SW480 (cell line): ENCODE measurements at places on chromosomes 5 and 9.

GRCh38 chr5:8953016-8953415 is 592.9 kb downstream of the SEMA5A start:
- DNase-seq: no peak

- DNase-seq: no peak
Observed at GRCh38 chr5:82164977-82165713, 113.0 kb downstream of the RPS23 start.

- no peak for DNase-seq
Observed at GRCh38 chr9:18726546-18726945, 252.6 kb downstream of the ADAMTSL1 start.

DNA sequence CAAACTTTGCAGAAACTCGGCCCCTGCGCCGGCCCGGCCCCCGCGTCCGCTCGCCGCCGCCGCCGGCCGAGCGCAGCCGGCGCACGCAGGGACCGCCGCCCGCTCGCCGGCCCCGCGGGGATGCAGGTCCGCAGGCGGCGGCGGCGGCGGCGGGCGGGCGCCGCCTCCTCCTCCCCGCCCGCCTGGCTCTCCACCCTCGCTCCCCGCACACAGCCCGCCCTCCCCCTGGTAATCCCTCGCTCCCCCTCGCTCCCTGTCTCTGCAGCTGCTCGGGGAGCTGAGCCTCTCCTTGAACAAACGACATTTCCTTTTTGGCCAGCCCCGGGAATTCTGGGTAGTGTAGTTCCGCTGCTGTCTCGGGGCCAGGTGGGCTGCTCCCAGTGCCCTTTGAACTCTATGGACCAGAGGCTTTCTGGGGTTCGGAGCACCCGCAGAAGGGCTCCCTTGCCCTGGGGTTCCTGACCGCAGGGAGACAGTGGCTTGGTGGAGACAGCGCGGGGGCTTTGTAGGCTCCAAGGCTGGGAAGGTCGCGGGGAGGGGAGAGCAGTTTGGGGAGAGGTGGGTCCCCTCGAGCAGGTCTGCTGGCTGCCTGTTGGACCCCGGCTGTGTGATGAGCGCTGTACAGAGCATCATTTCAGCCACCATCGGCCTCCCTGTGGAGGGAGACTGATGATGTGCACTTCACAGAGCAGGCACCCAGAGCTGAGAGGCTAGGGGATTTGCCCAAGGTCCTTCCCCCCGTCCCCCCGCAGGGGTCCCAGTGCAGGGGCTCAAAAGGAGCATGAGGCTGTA is 1.8 kb upstream of the FAM78A start:
- DNase-seq: peak; percentile 80

DNA sequence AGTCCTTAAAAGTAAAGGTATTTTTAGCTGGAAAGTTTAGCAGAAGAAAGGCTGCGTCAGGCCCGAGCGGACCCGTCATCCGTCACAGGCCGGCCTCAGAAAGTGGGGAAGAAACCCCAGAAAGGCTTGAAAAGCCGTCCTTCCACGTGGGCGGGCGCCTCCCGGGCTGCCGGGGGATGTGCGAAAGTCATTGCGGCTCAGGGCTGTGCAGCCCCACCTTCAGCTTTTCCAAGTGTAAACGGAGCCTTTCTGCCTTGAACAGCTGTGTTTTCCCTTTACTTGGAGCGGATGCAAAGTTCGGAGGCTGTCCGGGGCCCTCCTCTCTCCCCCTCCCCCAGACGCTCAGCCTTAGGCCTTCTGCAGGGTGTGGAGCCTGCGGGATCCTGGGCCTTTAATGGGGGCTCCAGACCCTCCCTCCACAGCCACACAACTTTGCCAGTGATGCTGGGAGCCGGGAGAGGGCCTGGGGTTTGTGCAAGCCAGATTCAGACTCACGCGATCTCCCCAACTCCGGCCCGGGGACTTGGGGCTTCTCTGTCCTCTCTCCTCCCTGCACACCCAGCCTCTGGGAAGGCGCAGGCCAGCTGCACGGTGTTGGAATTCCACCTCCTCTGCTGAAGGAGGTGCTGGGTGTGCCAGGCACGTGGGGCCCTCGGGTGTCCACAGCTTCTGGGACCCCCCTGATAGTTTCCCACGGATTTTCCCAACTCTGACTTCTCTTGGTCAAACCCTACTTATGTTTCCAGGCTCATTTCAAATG is 95.5 kb upstream of the RAPGEF1 start:
- DNase-seq: no peak

GRCh38 chr5:53219174-53219573 is 109.6 kb upstream of the MOCS2 start:
- peak; percentile 3 for DNase-seq

- DNase-seq: no peak
Observed at GRCh38 chr9:86454701-86455615, 100.7 kb upstream of the TUT7 start.

GRCh38 chr5:122264610-122265009 is 47.4 kb upstream of the SNCAIP start:
- DNase-seq: no peak

DNA sequence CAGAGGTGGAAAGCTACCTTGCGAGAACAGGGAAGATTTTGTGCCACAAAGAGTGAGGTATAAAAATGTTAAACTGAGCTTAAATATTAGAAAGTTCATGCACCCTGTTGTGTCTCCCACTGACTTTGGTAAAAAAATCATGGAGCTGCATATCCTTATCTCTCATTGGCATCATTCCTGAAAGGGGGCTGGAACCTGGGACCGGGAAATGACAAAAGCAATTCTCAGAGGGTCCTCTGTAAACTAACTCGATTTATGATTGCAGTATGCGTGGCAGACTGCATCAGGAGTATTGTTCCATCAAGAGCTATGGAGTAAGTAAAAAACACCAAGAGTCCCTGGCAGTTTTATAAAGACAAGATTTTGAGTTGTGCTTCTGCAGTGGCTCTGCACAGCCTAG is 148.8 kb downstream of the DCP2 start:
- DNase-seq: no peak

DNA sequence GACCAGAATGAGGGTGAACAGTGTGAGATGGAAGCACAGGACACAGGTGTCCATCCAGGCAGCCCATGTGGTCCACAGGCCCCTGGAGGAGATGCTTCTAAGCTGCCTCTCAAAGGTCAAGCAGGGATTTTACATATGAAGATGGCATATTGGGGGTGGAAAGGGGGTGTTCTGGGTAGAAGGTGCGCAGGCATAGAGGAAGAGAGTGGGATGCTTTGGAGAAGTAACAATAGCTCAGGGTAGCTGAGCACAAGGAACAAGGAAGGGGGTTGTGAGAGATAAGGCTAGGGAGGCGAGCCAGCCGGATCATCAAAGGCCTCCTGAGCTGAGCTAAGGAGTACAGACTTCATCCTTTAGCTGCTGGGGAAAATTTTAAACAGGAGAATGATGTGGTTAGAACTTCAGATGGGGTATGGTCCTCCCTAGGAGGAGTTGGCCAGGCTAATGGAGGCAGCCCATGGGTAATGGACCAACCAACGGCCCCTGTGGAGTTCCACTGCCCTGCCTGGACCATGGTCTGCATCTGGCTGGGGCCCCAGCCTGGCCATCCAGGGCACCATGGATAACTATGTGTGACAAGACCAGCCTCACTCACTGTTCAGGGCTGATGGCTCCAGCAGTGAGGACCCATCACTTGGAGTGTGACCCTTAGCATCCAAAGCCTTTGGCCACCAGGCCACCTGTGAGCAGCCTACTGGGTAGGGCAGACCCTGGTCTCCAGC is 86.8 kb upstream of the TBC1D2 start:
- no peak for DNase-seq

DNA sequence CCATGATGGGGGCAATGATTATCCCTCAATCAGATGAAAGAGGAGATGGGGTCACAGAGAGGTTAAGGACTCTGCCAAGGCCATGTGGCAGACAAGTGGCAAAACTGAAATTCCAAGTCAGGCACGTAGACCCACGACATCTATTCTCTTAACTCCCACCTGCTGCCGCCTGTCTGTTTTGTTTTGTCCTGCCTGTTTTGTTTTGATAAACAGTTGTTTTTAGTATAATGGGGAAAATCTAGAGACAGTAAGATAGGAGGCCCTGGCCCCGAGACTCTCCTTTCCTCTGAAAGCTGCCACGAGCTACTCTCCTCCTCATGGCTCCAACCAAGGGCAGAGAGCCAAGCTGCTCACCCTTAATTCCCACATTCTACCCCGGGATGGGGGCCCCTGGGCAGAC is 4.9 kb downstream of the FSTL4 start:
- no peak for DNase-seq
